Lung (tissue), 17 donors: ENCODE measurements at places on chromosomes 2 and 18. TPM values are rescaled to one million over a fixed set of nuclear protein-coding genes. Genes with fewer than 3 reads are reported as not detected.

- no peaks in the 10 kb centered on the region for H3K4me1 ChIP-seq
- no peak overlapping the region for H3K27ac ChIP-seq
- H3K27me3 ChIP-seq: no peaks in the 10 kb centered on the region
- no peak for DNase-seq
Measured at GRCh38 chr2:19767899-19768298, 133.9 kb downstream of the TTC32 start.

DNA sequence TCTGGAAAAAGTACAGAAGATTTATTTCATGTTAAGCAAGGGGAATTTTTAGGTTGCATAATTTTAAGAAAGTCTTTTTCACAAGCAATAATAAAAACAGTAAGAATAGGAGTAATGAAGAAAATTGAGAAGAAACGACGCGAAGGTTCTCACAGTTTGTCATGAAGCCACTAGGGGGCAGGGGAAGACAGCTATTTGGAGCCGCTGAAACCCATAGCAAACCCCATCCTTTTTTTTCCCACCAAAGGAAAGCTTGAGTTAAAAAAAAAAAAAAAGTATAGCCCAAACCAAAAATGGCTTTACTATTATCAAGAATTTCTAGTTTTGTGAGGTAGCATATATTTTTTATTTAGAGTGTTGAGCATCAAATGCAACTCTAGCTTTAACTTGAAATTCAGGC, 300.9 kb downstream of the PHLPP1 start:
- H3K27ac ChIP-seq: no peak overlapping the region
- peak; percentile 82 for DNase-seq
- H3K36me3 ChIP-seq: no peaks in the 10 kb centered on the region
- peaks cover 2% of the 10 kb centered on the region for H3K27me3 ChIP-seq

GRCh38 chr2:45178359-45178758, 169.1 kb upstream of the SIX2 start:
- no peaks in the 10 kb centered on the region for H3K36me3 ChIP-seq
- no peak overlapping the region for H3K4me3 ChIP-seq
- no peak for DNase-seq
- H3K27ac ChIP-seq: no peak overlapping the region

GRCh38 chr2:227447606-227448005, 24.4 kb upstream of the AGFG1 start:
- H3K4me3 ChIP-seq: no peak overlapping the region
- no peak overlapping the region for H3K27ac ChIP-seq
- peaks cover 1% of the 10 kb centered on the region for H3K4me1 ChIP-seq

- peaks cover 12% of the 10 kb centered on the region for H3K36me3 ChIP-seq
- peak overlapping the region; percentile 83 for H3K27ac ChIP-seq
- H3K4me3 ChIP-seq: no peak overlapping the region
- DNase-seq: no peak
Measured at GRCh38 chr2:205771666-205772065, 89.4 kb downstream of the NRP2 start.

GRCh38 chr18:79542876-79543750, 136.5 kb upstream of the CTDP1 start:
- no peak overlapping the region for H3K4me3 ChIP-seq
- H3K27ac ChIP-seq: no peak overlapping the region
- H3K4me1 ChIP-seq: no peaks in the 10 kb centered on the region
- peaks cover 3% of the 10 kb centered on the region for H3K27me3 ChIP-seq
- no peaks in the 10 kb centered on the region for H3K36me3 ChIP-seq

GRCh38 chr2:100104718-100105677, 37.4 kb downstream of the AFF3 start:
- H3K4me1 ChIP-seq: peaks cover 13% of the 10 kb centered on the region
- H3K27ac ChIP-seq: peak overlapping the region; percentile 70
- peak overlapping the region; percentile 71 for H3K4me3 ChIP-seq
- no peaks in the 10 kb centered on the region for H3K27me3 ChIP-seq
- H3K36me3 ChIP-seq: no peaks in the 10 kb centered on the region
- DNase-seq: peak; percentile 70

GRCh38 chr2:46818819-46819218, 96.8 kb downstream of the MCFD2 start:
- H3K4me1 ChIP-seq: peaks cover 16% of the 10 kb centered on the region
- H3K27ac ChIP-seq: peak overlapping the region; percentile 28
- no peaks in the 10 kb centered on the region for H3K36me3 ChIP-seq

DNA sequence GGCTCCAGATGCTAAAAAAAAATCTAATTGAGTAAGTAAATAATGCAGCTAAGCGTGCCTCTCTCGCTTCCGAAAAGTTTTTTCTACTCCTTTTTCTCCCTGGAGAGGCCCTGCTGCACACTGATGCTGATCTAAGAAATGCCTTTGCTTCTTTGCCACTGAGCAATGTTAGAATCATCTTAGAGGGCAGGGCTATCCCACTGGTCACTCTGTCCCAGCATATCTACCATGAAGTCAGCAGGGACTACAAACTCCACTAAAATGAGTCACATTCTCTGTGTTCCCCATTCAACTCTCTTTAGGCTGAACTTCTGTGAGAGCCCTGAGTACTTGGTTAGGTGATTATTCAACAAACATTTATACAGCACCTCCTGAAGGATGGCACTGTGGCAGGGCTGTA, 127.6 kb upstream of the LYPD1 start:
- no peaks in the 10 kb centered on the region for H3K36me3 ChIP-seq
- H3K27me3 ChIP-seq: no peaks in the 10 kb centered on the region
- no peak overlapping the region for H3K27ac ChIP-seq
- H3K4me1 ChIP-seq: no peaks in the 10 kb centered on the region
- no peak overlapping the region for H3K4me3 ChIP-seq

DNA sequence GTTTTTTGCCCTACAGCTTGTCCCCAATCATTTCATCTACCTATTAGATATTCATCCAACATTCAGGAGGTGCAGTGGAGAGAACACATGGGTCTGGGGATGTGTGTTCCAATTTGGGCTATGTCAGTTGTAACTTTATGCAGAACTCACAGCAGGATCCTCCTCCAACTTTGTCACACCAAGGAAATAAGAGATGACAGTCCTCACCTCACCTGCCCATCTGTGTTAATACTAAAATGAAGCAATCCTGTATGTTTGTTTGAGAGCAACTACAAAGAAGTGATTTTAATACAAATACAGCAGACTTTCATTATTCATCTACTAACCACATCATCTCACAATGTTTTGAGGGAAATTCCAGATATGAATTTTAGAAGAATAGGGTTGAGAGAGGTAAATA, 126.7 kb downstream of the ARHGAP15 start:
- H3K27me3 ChIP-seq: no peaks in the 10 kb centered on the region
- no peaks in the 10 kb centered on the region for H3K4me1 ChIP-seq
- no peaks in the 10 kb centered on the region for H3K36me3 ChIP-seq
- no peak for DNase-seq
- H3K27ac ChIP-seq: no peak overlapping the region

DNA sequence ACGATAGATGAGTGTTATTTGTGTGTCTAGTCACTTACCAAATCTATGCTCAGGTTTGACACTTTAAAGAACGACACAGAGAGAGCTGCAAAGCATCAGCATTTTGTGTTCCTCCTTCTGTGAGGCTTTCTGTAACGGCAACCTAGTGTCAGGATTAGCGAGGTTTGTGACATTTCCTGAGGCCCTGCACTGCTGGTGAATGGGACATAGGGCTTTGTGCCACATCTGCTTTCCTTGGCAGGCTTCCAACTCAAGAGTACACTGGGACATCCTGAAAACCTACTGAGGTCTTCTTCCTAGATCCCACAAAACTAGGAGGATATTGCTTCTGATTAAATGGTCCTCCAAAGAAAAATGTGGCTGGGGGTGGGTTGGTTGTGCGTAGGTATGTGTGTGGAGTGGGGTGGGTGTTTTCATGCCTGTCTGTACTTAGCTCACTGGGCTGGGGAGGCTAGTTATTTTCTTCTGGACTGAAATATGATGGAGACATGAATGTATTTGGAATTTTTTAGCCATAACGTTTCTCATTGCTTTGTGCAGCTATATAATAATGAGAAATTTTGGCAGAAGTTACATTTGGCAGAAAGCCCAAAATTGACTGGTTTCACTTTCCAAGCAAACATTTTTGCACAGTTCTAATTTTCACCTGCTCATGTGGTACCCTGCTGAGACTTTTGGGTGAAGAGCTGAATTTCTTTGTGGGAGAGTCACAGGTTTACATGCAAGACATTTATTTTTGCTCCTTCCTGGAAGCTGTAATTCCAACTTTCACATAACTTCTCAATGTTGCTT, 308.4 kb downstream of the XIRP2 start:
- no peak overlapping the region for H3K4me3 ChIP-seq
- H3K27me3 ChIP-seq: no peaks in the 10 kb centered on the region
- H3K27ac ChIP-seq: peak overlapping the region; percentile 58
- DNase-seq: peak; percentile 87

- peak overlapping the region; percentile 68 for H3K27ac ChIP-seq
- peak; percentile 90 for DNase-seq
- H3K4me1 ChIP-seq: peaks cover 13% of the 10 kb centered on the region
- no peaks in the 10 kb centered on the region for H3K36me3 ChIP-seq
Measured at GRCh38 chr2:17538844-17539554, 1.5 kb upstream of the VSNL1 start.

- no peak overlapping the region for H3K27ac ChIP-seq
- H3K4me3 ChIP-seq: no peak overlapping the region
- no peaks in the 10 kb centered on the region for H3K36me3 ChIP-seq
- peaks cover 6% of the 10 kb centered on the region for H3K27me3 ChIP-seq
Measured at GRCh38 chr2:31168291-31168690, 30.1 kb upstream of the GALNT14 start.

GRCh38 chr18:56511996-56512395, 126.4 kb downstream of the TXNL1 start:
- H3K27me3 ChIP-seq: no peaks in the 10 kb centered on the region
- DNase-seq: no peak
- no peak overlapping the region for H3K4me3 ChIP-seq
- no peaks in the 10 kb centered on the region for H3K36me3 ChIP-seq

DNA sequence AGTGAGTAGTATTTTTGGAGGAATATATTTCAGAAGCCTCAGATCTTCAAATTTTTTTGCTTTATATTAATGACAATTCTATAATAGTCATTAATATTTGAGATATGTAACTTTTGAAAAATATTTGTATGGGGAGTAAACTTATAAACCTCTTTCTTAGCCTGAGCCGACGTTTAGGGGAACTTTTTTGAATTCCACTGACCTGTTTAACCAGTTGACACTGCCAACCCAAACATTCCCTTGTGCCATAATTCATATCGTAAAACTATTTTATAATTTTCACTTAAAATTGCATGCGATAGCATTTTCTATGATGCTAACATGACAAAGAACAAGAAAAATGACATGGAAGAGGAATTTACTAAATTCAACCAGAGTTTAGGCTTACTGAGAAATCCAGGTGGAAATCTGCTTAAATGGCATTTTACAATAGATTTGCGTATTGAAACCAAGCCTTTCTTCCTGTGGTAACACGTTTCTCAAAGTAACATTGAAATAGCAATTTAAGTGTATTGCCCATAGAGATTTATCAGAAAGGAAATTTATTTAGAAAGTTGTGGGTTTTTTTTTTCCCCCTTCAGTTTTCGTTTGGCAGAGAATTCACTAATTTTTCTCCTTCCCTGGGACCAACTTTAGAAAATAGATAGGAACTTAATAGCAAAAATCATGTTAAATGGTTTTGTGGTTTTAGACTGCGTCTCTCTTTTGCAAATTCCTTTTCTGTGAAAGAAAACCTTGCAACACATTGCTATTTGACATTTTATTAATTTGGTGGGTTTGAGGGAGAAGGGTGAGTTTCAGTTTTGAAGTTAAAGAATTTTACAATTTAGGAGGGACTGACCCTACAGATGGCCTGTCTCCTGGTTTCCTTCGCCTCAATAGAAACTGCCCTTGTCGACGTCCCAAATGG, 77.4 kb downstream of the TANC1 start:
- peak overlapping the region; percentile 58 for H3K27ac ChIP-seq
- H3K4me1 ChIP-seq: peaks cover 6% of the 10 kb centered on the region
- H3K4me3 ChIP-seq: no peak overlapping the region
- DNase-seq: peak; percentile 24
- peaks cover 14% of the 10 kb centered on the region for H3K36me3 ChIP-seq

DNA sequence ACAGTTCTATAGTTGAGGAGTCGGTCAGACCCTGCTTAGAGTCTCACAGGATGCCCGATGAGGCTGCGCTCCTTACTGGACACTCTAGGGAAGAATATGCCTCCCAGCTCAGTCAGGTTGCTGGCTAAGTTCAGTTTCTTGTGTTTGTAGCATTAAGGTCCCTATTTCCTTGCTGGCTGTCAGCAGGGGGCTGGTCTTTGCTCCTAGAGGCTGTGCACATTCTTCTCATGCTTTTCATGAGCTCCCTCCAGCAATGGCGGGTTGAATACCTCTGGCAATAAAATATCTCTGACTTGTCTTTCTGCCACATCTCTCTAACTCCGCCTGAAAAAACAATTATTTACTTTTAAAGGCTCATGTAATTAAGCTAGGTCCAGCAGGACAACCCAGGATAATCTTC, 79.4 kb upstream of the DNAJC10 start:
- H3K4me3 ChIP-seq: no peak overlapping the region
- no peak for DNase-seq
- no peaks in the 10 kb centered on the region for H3K27me3 ChIP-seq
- H3K4me1 ChIP-seq: no peaks in the 10 kb centered on the region

- no peak for DNase-seq
- H3K27ac ChIP-seq: no peak overlapping the region
- H3K36me3 ChIP-seq: no peaks in the 10 kb centered on the region
Measured at GRCh38 chr2:204201507-204201906, 264.9 kb downstream of the ICOS start.

DNA sequence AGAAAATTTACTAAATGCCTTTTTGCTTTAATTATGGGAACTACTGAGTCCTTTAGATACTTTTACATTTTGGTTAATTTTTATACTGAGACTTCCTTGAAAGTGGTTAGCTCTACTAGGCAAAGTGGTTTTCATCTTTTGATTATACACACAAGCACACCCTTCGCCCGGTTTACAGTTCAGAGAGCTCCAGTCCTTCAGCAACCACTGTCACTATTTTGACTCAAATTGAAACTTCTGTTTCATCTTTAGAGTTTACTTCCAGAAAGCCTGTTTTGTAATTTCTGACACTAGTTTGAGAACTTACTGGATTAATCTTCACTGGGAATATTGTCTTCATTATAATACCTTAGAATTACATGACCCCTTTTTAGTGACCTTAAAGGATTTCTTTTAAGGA, 140.3 kb upstream of the FOSL2 start:
- no peaks in the 10 kb centered on the region for H3K4me1 ChIP-seq
- no peak overlapping the region for H3K27ac ChIP-seq
- H3K4me3 ChIP-seq: no peak overlapping the region
- H3K27me3 ChIP-seq: no peaks in the 10 kb centered on the region
- no peaks in the 10 kb centered on the region for H3K36me3 ChIP-seq

COLEC11 gene
- total RNA-seq: 2.0 TPM

ESPNL gene
- 2.1 TPM for total RNA-seq

CFAP53 gene
- 7.1 TPM for total RNA-seq

EHBP1 gene
- 33.7 TPM for total RNA-seq

ANKRD30B gene
- not detected for total RNA-seq
